ENCODE measurements at places on chromosomes 16 and 17. TPM values are rescaled to one million over a fixed set of nuclear protein-coding genes. Genes with fewer than 3 reads are reported as not detected.

Gene CDK5R1
- 2.2 TPM for total RNA-seq

Gene SLC6A2
- total RNA-seq: not detected

Gene RASL10B
- 1.7 TPM for total RNA-seq

Gene GGT6
- not detected for total RNA-seq

Gene MT1F
- total RNA-seq: not detected

Gene HOXB6
- 1.9 TPM for total RNA-seq

Gene AGRP
- not detected for total RNA-seq

Gene TLCD3A
- 24.6 TPM for total RNA-seq

Gene RAB11FIP4
- total RNA-seq: 0.92 TPM

Gene CACNA1G
- total RNA-seq: not detected

Gene MMP28
- total RNA-seq: 10.6 TPM

Gene ZNF423
- 44.8 TPM for total RNA-seq

Gene QRICH2
- total RNA-seq: 15.0 TPM

Gene ABCA5
- total RNA-seq: 18.7 TPM

Gene PRSS53
- 1.8 TPM for total RNA-seq

Gene OR1A1
- not detected for total RNA-seq

Gene DLX4
- total RNA-seq: 0.36 TPM

Gene NXPH3
- total RNA-seq: 6.6 TPM

Gene C1QTNF1
- 0.26 TPM for total RNA-seq

Gene SYNGR3
- total RNA-seq: 0.82 TPM

Gene NHLRC4
- total RNA-seq: 0.69 TPM

Gene SPNS2
- total RNA-seq: 187 TPM

Gene STH
- total RNA-seq: not detected

Gene USH1G
- 0.18 TPM for total RNA-seq

Gene SLC16A11
- 0.33 TPM for total RNA-seq

Gene ANKRD40CL
- total RNA-seq: not detected

Gene HES7
- total RNA-seq: 3.3 TPM

Gene KRTAP4-9
- not detected for total RNA-seq

Gene PPY
- total RNA-seq: not detected

Gene OR3A2
- not detected for total RNA-seq

Gene GAS2L2
- total RNA-seq: 0.10 TPM

Gene TK1
- total RNA-seq: 23.8 TPM

Gene NAGS
- 1.2 TPM for total RNA-seq

Gene BIRC5
- total RNA-seq: 22.0 TPM

Gene CPHXL2
- total RNA-seq: not detected

Gene ARSG
- 9.8 TPM for total RNA-seq
